ENCODE measurements at places on chromosomes 5 and 9.

GRCh38 chr5:101517795-101518194 is 614.7 kb upstream of the ST8SIA4 start:
- no peak for DNase-seq

DNA sequence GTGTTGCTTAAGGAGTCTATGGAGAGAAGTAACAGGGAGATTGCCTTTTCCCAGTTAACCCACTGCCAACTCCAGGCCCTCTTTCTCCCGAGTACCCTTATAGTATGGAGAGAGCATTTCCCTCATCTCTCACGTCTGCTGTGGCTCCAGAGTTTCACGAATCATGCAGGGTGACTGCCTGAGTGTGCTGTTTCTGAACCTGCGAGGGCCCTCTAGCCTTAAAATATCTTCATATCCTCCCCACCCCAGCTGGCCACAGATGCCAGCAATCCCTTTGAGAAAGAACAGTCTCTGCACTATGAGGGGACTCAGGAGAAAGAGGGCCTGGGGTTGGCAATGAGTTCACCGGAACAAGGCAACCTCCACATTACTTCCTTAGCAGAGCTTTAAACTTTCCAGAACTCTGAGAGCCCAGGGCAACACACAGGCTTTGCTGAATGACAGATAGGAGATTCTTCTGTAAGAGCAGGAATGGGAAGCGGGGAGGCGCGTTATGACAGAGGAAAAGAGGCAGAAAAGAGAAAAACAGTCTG is 81.6 kb upstream of the ANKH start:
- no peak for DNase-seq

GRCh38 chr5:108373426-108373825 is 8.5 kb downstream of the FBXL17 start:
- DNase-seq, result no peak

- no peak for DNase-seq
Observed at GRCh38 chr5:150340614-150341255, 16.8 kb upstream of the TCOF1 start.

GRCh38 chr9:20419533-20419932 is 202.8 kb downstream of the MLLT3 start:
- DNase-seq, result no peak

GRCh38 chr5:83889971-83890745 is 169.5 kb upstream of the HAPLN1 start:
- no peak for DNase-seq

DNA sequence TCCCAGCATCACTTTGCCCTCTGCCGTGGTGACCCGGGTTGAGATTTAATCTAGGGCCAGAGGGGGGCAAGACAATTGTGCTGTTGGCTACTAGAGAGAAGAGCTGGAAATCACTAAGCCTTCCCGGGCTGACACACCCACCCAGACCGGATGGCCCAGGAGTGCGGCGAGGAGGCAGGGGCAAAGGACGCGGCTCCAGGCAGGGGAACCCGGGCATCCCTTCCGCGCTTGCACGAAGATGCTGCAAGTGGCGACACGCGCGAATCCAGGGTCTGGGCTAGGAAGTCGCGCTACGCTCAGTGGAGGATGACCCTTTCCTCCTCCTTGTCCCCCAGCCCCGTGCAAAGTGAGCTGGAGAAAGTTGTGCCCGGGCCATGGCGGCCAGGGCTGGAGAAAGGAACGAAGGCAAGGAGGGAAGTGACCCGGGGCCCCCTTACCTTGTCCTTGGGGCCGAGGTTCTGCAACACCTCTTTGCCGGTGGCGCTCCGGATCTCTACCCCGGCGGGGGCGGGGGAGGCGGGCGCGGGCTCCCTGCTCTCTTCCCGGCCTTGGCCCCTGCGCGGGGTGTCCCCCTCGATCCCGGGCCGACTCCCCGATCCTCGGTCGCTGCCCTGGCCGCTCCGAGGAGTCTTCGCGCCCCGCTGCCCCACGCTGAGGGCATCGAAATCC is 693 bp downstream of the DPYSL3 start:
- DNase-seq, result no peak

DNA sequence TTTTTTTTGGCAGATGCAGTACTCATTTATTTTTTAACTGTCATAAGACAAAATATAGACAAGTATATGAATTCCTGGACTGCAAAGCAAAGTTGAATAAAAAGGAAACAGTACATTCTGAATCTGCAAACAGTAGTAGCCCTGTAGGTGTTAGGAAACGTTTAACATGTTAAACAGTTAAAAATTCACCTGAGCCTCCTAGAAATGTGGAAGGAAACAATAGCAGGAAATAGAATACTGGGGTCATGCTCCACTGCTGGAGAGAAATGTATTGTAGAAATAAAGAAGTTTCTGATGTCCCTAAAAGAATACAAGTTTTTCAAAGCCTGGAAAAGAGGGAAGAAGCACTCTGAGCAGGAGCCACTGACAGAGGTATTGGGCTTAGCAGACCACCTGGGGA is 866.0 kb downstream of the PTPRD start:
- DNase-seq, result no peak

DNA sequence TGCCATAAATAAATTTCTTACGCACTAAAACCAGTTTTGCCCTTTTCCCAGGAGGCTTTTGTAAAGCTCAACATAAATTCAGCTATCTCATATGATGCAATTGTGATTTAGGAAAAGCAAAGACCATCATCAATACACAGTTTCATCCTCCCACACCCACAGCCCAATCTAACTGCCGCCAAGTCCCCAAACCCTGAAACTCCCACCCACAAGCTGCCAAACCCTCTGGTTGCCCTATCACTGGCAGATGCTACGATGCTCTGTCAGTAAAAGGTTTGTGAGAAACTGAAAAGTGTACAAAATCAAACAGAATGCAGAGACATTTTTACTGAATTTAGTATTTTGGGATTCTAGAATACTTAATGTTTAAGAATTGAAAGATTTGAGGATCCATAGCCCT is 42.8 kb upstream of the NR4A3 start:
- DNase-seq, result no peak

- no peak for DNase-seq
Observed at GRCh38 chr5:56024810-56025150, 30.0 kb upstream of the IL6ST start.

DNA sequence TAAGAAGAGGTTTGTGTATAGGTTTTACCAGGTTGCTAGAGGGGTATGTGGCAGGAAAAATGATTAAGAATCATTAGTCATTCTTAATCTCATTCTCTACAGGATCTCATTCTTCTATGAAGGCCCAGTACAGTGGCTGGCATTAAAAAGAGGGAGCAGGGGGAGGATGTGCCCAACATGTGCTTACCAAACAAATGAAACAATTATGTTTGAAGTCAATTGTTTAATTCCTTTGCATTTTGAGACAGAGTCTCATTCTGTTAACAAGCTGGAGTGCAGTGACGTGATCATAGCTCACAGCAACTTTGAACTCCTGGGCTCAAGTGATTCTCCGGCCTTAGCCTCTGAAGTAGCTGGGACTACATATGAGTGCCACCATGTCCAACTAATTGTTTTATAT is 23.0 kb downstream of the FNIP1 start:
- peak; percentile 86 for DNase-seq

Measured in putamen (tissue), 1 donor.